ENCODE measurements at places on chromosomes 1 and 21. TPM values are rescaled to one million over a fixed set of nuclear protein-coding genes. Genes with fewer than 3 reads are reported as not detected.

Gene GNPAT
- total RNA-seq, result 37.3 TPM

Gene GALE
- total RNA-seq, result 71.3 TPM

Gene TESK2
- total RNA-seq, result 0.37 TPM

Gene GPR37L1
- 0.15 TPM for total RNA-seq

Gene DR1
- 37.5 TPM for total RNA-seq

Gene TP73
- total RNA-seq, result 0.58 TPM

Gene TMIGD3
- total RNA-seq, result not detected

Gene TRIM62
- total RNA-seq, result 2.2 TPM

Gene LAMC2
- 29.1 TPM for total RNA-seq

Gene UBAP2L
- total RNA-seq, result 120 TPM

Gene DHCR24
- total RNA-seq, result 43.4 TPM

Gene XKR8
- 4.9 TPM for total RNA-seq

Gene FOXD2
- 0.40 TPM for total RNA-seq

Gene LAMTOR2
- total RNA-seq, result 152 TPM

Gene TMEM240
- 0.44 TPM for total RNA-seq

Gene GBP7
- total RNA-seq, result not detected

Gene THEM5
- not detected for total RNA-seq

Gene ETNK2
- 3.2 TPM for total RNA-seq

Gene PRAMEF7
- total RNA-seq, result not detected

Gene POTED
- not detected for total RNA-seq

Gene COL8A2
- 0.16 TPM for total RNA-seq

Gene RUNX3
- 6.2 TPM for total RNA-seq

Data from A549 treated with DMSO at 1 μM for 4 hours (cell line).